T-helper 22 cell (primary cell): ENCODE measurements at places on chromosomes 6 and 20.

GRCh38 chr6:29834564-29835436 lies 7.2 kb downstream of the HLA-G start:
- no peak for DNase-seq

DNA sequence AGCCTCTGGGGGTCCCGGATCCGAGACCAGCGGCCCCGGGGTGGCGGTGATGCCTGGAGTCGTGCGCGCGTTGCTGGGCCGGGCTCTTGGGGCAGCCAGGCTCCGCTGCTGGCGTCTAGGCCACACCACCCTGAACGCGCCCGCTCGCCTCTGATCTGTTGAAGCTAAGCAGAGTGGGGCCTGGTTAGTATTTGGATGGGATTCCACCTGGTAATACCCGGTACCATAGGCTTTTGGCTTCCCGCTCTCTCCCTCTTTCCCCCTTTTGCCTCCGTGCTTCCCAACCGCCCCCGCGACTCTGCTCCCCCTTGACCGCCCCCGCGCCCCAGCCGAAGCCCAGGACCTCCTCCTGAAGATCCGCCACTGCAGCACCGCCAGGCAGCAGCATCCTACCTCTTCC lies 1383.5 kb upstream of the DEFB115 start:
- no peak for DNase-seq

DNA sequence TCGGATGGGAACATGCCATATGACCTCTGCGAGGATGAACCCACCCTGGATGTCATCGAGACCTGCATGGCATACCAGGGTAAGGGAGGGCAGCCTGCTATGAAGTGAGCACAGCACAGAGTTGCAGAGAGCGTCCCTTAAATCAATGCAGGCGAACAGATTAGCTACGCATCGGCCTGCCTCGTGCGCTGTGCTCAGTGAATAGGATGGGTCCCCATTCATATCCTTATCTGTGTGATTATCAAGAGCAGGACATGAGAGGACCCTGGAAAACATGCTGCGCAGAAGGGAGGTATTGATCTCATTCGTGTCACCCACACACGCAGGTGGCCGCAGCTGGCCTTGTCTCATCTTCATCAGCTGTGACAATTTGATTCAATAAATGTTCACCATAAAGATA lies 25.6 kb upstream of the FAM83D start:
- DNase-seq = no peak

- DNase-seq = no peak
These were observed 277.5 kb upstream of the MAN1A1 start for GRCh38 chr6:119626884-119627619.

GRCh38 chr6:107202876-107203468 lies 87.7 kb upstream of the BEND3 start:
- no peak for DNase-seq

DNA sequence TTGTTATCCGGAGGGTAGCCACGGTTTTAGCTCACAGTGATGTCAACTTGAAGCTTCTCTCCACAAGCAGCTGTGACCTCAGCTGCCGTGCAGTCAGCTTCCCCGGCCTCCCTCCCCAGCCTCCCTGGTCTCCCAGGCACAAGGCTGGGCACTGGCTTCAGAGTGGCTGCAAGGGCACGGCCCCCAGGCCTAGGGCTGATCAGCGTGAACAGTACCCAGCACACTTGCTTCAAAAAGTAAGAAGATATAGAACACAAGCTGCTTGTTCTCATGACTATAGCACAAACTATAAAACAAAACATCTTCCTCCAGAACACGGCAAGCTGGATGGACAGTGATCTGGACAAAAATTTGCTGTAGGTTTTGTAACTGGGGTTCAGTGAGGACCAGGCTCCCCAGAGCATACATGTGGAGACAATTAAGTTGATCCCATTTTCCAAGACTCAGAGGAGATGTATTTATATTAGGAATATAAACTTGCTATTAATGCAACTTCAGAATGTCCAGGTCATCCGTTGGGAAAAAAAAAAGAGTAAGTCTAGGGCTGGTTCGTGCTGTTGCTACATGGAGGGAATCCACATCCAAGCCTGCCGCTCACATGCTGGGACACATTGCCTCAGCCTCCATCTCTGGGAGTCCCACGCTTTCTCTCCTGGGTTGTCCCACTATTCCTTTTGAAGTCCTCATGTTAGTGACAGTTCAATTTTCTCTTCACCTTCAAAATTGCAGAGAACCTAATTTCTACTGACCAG lies 199.4 kb upstream of the THBS2 start:
- no peak for DNase-seq

- DNase-seq = no peak
These were observed 531.3 kb upstream of the MAN1A1 start for GRCh38 chr6:119880840-119881239.

- no peak for DNase-seq
These were observed 7.6 kb upstream of the DEFB129 start for GRCh38 chr20:219290-220115.

DNA sequence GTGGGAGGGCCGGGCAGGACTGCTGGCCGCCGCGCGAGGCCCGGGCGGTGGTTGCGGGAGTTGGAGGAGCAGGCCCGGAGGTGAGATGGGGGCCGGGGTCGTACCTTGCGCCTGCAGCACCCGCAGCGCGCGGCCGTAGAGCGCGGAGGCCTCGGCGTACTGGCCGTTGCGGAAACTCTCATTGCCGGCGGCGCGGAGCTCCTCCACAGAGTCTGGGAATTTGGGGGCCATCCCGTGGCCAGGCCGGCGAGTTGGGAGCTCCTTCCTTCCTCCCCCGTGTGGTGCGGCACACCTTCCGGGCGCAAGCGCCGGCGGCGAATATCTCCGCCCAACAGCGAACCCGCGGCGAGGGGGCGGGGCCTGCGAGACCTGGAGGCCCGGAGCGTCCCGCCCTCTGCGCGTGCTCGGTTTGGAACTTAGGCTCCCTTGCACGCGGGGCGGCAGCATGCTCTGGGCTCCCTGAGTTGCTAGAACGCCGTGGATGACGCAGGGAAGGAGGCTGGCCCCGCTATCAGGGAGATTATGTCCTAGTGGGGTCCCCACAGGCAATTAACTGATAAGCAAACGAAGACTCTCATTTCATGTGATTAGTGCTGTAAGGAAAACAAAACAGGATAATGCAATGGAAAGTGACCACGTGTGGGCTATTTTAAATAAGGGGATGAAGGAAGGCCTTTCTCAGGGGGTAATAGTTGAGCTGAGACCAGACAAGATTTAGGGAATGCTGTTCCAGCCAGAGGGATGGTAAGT lies at the start of gene TOMM34:
TOMM34 (minus strand) TSS at position 295 of the 750 bp plus-strand sequence; CDS start at position 231, 64 bp downstream.
- peak; percentile 89 for DNase-seq

GRCh38 chr6:15444081-15444731 lies 198.3 kb downstream of the JARID2 start:
- no peak for DNase-seq

DNA sequence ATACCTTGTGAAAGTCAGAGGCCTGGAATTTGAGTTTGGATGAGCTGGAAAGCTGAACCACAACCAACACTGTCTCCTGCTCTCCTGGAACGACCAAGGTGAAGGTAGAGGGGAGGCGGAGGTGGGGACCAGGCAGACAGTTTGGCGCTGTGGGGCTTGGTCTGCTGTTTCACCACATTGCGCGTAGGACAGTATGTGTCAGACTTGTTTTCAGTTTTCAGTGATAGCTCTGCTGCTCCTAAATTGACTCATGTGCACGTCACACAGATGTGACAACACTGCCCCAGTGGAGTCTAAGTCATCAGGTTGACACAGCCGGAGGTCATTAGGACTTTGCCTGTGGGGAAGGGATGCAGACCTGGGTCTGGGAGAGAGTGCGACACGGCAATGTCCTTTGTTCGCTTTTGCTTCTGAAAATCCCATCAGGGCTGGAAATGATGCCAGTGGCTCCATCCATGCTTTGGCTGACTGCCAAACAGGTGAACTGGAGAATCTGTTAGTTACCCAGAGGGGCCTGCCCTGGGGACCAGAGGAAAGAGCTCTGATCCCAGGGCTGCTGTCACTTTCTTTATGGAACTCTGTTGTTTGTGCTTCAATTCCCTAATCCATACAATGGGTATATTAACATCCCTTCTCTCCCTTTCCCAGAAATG lies 255.5 kb downstream of the CDC5L start:
- DNase-seq = no peak

DNA sequence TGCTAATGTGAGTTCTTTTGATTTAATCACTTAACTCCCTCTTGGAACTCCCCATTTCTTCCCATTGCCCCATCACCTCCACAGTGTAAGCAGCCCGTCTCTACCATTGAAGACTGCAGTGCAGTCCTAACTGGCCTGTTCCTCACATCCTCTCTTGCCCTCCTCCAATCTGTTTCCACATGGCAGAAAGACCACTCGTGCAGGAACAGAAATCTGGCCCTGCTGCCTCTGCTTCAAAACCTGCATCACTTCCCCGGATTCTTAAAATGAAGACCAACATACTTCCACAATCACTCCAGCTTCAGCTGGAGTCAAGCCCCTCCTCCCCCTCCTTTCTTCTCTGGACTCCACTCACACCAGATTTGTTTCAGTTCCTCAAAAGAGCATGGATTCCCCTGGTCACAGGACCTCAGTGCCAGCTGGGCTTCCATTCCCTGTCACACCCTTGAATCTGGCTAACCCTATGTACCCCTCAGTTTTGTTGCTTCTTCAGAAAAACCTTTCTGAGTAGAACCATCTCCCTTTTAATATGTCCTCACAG lies 802.3 kb downstream of the MAFB start:
- no peak for DNase-seq

DNA sequence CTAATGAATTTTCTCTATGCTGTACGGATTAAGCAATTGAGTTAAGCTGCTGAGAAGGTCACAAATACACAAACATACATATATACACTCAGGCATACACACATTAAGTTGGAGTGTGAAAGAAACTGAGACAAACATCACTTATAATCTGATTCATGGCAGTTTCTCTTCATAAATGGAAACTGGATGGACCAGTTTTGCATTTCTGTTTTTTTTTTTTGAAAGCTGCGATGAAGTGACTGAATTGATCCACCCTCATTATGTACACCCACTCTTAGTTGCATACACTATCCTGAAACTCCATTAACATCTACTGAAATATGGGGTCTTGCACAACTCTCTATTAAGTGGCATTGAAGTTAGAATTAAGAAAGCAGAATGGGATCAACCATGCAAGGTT lies 32.9 kb upstream of the TENT5A start:
- DNase-seq = no peak

GRCh38 chr20:54848262-54848661 lies 372.9 kb downstream of the DOK5 start:
- no peak for DNase-seq

GRCh38 chr20:3734111-3734843 lies 1.8 kb downstream of the HSPA12B start:
- DNase-seq = no peak

DNA sequence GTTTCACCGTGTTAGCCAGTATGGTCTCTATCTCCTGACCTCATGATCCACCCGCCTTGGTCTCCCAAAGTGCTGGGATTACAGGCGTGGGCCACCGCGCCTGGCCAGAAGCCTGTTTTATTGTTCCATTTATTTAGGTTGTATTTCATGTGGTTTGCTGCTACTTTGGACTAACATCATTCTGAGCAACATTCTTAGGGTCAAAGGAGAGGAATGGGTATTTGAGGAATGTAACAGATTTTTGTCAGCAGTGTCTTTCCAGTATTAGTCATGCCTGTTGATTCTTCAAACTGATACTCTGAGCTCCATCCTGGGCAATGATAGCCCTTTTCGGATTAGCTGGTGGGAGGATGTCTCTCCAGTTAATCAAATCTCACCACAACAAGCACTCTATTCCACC lies 213.0 kb upstream of the CITED2 start:
- no peak for DNase-seq

GRCh38 chr20:37261714-37262113 lies at the start of gene GHRH:
TSS of gene GHRH (minus strand) at chr20:37261814. CDS start at chr20:37256889, 4,925 bp downstream.
- no peak for DNase-seq

- no peak for DNase-seq
These were observed 923.7 kb downstream of the TBC1D32 start for GRCh38 chr6:120410586-120410985.

DNA sequence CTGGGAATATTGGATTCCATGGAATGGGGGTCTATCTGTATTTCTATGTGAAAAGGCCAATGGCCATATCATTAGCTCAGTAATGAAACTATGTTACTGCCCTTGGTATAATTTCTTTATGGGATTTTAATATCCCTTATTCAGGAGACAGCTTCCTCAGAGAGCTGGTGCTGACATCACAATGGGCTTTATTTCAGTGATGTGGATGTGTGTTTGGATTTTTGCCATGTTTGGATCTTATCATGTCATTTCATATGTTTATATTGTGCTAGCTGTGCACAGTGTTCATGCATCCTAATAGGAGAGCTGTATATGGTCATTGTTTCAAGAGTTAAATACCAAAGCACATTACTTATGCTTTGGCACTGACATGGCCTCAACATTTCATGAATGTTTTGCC lies 806.1 kb upstream of the MAP3K7 start:
- no peak for DNase-seq

GRCh38 chr20:63232235-63233060 lies 3.3 kb upstream of the BIRC7 start:
- no peak for DNase-seq

DNA sequence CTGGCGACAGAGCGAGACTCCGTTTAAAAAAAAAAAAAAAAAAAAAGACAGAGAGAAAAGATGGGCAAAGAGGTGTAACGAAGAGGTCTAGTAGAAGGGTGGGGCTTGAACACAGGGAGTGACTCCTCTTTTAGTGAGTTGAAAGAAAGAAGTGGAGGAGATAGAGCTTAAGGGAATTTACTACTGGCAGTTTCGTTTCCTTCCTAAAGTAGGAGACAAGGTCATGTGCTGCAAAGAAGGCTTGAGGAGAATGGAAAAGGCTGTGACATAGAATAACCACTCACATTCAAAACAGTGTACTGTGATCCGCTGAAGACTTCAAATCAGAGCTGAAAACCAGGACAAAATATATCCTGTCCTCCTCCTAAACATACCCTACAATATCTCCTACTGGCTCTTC lies 63.8 kb upstream of the EIF2S2 start:
- no peak for DNase-seq

GRCh38 chr20:48962421-48962820 lies 40.9 kb downstream of the ARFGEF2 start:
- no peak for DNase-seq

DNA sequence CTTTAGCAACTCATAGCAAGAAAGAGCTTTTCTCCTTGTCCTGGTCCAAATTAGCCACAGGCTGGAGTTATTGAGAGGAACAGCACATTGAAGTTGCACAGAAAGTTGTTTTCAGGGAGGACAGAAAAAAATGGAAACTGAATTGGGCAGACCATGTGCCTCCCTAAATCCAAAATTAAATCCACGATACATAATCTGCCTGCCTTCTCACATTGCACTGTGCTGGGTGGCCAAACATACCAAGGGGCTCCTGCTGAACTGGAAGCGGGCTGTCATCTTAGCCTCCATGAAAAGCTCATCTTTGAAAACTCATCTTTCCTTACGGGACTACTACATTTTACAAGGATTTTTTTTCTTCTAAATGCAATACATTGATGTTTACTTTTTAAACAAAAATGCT lies 59.9 kb downstream of the TNFAIP3 start:
- no peak for DNase-seq

GRCh38 chr6:148577687-148578488 lies 168.9 kb upstream of the UST start:
- no peak for DNase-seq
